ENCODE measurements at places on chromosomes 12 and 14.

- DNase-seq = no peak
These were observed 208.3 kb downstream of the EMP1 start for GRCh38 chr12:13404631-13405473.

DNA sequence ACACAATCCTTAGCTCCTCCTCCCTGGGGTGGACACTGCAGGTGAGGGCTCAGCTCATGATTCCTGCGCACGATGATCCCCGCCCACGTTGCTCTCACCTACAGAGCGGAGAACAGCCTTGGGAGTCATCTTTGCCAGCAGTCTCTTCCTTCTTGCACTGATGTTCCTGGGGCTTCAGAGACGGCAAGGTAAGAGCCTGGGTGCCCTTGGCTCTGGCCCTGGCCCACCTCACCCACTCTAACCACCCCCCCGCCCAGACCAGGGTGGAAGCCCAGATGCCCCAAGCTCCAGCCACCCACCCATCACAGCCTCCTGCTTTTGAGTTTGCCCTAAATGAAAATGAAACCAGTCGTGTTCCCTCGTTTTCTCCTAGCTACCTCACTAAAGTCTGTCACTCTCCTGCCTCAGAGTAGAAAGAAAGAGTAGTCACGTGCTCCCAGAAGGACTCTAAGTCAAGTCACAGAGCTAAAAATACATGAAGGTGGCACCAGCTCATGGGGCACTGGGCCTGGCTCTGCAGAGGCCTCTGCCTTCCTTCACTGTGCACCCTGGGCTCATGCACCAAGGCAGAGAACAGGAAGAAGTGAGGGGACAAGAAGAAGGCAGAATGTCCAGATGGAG lies 9.0 kb downstream of the TAPBPL start:
- no peak for DNase-seq

GRCh38 chr12:88720785-88721650 lies 140.7 kb upstream of the KITLG start:
- DNase-seq = no peak

DNA sequence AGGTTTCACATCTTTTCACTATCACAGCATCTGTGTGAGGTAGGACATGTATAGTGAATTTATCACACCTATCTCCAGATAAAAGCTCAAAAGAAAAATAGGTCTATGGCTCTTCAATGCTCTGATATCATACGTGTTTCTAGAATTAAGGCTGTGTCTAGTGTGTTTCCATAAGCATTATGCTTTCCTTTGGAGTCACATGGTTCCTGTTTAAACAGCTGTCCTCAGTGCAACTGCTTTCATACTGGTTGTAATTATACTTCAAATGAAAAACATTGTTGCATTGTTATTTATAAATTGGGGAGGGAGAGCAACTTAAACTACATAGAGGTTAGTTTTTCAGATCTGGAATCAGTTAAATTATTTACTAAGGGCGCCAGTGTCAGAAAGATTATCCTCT lies 151.6 kb downstream of the SYT1 start:
- DNase-seq = peak; percentile 83

DNA sequence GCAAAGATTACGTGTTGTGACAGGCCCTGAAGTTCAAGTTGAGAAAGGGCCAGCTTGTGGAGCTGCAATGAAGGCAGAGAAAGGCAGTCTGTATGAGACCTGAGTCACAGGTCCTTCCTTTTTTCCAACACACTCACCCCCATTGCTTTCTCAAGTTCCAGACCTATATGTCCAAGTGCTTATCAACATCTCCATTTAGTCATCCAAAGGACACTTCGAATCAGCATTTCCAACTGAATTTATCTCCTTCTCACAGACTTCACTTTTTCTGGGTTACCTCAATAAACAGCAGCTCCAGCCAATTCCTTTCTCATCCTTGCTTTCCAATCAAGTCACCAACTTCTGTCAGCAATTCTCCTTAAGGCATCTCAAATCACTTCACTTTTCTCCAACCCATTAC lies 56.4 kb upstream of the KIF21A start:
- no peak for DNase-seq

GRCh38 chr12:120472521-120472920 lies 3.0 kb upstream of the SRSF9 start:
- DNase-seq = no peak

GRCh38 chr12:39272871-39273655 lies 169.9 kb downstream of the KIF21A start:
- DNase-seq = peak; percentile 11

DNA sequence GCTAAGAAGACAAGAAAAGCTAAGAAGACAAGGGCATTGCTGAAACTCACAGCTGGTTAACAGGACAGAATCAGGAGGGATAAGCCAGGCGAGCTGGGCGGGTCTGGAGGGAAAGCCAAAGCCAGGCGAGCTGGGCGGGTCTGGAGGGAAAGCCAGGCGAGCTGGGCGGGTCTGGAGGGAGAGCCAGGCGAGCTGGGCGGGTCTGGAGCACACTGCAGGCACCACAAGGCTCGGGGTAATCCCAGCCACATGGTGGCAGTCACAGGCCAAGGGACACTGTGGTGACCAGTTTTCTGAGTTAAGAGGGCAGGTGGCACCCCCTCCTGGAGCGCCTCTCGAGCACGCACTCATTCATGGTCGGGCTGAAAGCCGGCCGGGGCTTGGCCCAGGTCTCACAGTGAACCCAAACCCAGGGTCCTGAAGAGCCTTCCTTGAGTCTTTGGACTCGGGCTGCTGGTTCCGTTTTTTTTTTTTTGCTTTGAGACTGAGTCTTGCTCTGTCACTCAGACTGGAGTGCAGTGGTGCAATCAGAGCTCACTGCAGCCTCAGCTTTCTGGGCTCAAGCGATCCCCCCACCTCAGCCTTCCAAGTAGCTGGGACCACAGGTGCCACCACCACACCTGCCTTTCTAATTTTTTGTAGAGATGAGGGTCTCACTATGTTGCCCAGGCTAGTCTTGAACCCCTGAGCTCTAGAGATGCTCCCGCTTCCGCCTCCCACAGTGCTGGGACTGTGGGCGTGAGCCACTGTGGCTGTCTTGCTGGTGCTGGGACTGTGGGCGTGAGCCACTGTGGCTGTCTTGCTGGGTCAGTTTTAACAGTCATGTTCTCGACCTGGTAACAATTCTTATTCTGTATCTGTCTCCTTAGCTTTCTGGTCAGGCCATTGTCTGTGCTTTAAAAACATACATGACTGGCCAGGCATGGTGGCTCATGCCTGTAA lies 40.2 kb downstream of the HSP90AA1 start:
- peak; percentile 51 for DNase-seq

DNA sequence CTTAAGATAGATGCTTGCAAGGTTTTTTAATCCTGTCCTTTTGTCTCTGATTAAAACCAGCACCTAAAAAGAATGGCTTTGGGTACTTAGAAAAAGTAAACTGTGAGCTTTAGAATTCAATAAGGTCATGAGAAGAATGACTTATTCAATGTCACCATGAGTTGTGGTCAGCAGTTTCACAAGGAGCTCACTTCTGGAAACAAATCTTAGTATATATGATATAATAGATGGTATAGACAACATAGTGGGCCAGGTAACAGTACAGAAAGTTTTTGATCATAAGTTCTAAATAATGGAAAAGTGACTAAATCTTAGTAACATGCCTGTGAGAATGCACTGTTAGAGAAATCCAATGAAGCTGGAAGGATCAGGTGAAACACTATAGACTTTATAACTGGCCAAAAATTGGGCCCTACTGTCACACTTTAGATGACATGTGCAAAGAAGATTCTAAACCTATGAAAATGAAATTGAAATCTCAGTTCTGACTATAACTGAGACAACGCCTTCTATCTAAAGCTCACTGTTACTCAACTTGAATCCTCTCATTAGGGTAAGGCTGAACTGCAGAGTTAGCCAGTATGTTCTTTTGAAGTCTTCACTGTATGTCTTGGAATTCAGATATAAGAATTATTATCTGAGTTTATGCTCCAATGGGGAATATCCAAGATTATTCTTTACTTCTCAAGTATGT lies 42.4 kb upstream of the RAD51AP1 start:
- DNase-seq = no peak

DNA sequence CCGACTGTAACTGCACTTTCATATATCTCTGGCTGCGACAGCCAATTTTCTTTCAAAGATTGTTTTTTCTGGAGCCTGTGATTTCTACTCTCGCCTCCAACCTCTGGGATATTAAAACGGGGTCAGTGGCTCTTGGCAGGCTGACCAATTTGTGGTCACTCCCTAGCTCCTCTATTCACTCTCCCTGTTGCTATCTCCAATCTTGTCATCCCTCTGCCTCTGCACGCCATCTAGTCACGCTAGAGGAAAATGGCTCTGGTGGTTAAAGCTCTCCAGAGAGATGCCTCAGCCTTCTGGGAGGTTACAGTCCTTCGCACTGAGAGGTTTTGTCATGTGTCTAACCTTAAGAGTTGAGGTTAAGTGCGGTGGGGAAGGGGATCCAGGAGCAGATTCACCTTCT lies 59.8 kb upstream of the CISTR start:
- no peak for DNase-seq

- no peak for DNase-seq
These were observed 87.9 kb downstream of the GAS2L3 start for GRCh38 chr12:100661300-100661951.

- DNase-seq = no peak
These were observed 311.7 kb upstream of the FKBP4 start for GRCh38 chr12:2482938-2483660.

DNA sequence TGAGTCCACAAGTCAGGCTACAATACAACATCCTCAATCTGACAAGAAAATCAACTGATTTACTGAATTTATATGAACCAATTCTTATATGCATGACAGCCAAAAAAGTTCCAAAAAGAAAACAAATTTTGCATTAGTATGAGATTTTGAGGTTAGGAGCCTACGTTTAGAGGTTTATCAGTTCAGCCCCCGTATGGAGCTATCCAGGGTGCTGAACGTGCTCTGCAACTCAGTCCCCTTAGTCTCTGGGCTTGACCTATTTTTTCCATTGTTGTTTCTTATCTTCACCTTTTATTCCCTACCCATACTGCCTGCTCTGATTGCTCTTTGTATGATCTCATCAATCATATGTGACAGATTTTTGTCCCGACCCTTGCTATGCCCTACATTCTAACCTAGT lies 693.0 kb downstream of the NRXN3 start:
- no peak for DNase-seq

GRCh38 chr12:21337453-21337852 lies 2.7 kb upstream of the SLCO1A2 start:
- no peak for DNase-seq

All from SHP77 (cell line).